DND-41 (cell line): ENCODE measurements at places on chromosomes 2 and 18.
A peak's percentile ranks its signal among the peaks of the same experiment; 100 is the strongest.

GRCh38 chr2:76678383-76679024 lies 843.7 kb downstream of the LRRTM4 start:
- peaks cover 3% of the 10 kb centered on the region for H3K27me3 ChIP-seq
- no peaks in the 10 kb centered on the region for H3K4me1 ChIP-seq
- H3K4me3 ChIP-seq, result no peak overlapping the region

DNA sequence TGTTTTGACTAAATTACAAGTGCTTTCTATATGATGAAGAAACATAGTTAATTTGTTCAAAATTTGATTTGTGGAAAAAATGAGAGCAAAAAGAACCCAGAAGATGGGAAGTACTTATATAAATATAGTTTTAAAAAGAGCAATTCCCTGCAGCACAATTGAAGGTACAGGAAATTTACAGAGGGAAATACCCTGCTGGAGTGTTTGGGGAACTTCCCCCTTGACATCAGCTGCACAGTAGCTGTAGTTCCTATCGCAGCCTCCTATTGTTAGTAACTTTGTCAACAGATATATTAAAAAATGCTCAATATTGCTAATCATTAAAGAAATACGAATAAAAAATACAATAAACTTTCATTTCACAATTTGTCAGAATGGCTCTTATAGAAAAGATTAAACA lies 1118.8 kb upstream of the ZEB2 start:
- H3K27me3 ChIP-seq, result no peaks in the 10 kb centered on the region
- H3K4me1 ChIP-seq, result no peaks in the 10 kb centered on the region
- DNase-seq, result no peak

DNA sequence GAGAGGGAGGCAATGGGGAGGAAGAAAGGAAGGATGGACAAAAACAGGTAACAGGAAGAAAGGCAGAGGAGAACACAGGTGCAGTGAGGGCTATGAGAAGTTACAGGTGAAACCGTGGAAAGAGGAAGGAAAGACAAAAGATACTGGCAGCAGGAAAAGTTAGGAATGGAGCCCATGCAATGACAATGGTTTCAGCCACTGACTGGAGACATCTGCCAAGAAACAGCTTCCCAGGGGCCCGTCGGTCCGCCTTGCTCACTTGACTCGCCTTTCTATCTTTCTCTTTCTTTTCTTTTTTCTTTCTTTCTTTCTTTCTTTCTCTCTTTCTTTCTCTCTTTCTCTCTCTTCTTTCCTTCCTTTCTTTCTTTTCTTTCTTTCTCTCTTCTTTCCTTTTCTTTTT lies 37.5 kb downstream of the ST8SIA5 start:
- H3K4me3 ChIP-seq, result no peak overlapping the region

GRCh38 chr2:48934807-48935206 lies 179.3 kb upstream of the LHCGR start:
- H3K4me3 ChIP-seq, result no peak overlapping the region
- DNase-seq, result no peak
- no peaks in the 10 kb centered on the region for H3K4me1 ChIP-seq
- no peaks in the 10 kb centered on the region for H3K36me3 ChIP-seq

DNA sequence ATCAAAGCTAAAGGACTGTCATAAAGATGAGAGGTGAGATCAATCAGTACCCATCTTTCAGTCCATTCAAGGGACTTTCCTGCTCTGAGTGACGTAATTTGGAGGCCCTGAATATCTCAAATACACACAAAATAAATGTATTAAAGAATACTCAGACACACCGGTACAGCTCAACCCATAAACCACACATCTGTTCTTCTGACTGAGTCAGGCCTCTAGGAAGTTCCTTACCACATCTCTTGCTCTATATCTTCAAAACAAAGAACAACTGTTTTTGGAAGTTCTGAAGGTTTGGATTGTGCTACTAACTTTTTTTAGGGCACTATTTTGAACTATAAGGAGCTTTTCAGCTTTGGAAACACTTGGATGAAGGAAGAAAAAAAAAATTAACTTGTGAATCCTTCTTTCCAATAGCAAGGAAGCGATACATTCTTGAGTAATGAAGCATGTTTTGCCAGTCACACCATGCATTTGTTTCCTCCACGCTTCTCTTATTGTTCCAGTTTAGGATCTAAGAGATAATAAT lies 866.5 kb upstream of the VRK2 start:
- H3K36me3 ChIP-seq, result no peaks in the 10 kb centered on the region
- no peak overlapping the region for H3K27ac ChIP-seq
- no peaks in the 10 kb centered on the region for H3K4me1 ChIP-seq
- H3K27me3 ChIP-seq, result no peaks in the 10 kb centered on the region
- no peak for DNase-seq

DNA sequence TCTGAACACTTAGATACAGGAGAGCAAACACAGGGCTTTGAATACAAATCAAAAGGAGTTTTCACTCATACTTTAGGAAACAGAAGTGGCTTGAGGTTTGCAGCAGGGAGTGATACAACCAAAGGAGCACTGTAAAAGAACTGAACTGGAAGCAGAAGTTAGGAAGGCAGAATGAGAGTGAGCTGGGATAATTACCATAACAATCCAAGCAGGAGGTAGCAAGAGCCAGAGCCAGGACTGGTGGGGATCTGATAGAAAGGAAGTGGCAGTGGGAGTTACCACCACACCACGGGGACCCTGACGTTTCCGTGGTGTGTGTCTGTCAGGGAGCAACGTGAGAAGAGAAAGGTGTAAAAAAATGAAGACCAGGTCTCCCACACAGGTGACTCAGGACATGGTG lies 81.3 kb upstream of the EPB41L3 start:
- H3K27me3 ChIP-seq, result no peaks in the 10 kb centered on the region
- DNase-seq, result no peak
- H3K4me3 ChIP-seq, result no peak overlapping the region
- no peaks in the 10 kb centered on the region for H3K36me3 ChIP-seq
- no peaks in the 10 kb centered on the region for H3K4me1 ChIP-seq
- no peak overlapping the region for H3K27ac ChIP-seq

DNA sequence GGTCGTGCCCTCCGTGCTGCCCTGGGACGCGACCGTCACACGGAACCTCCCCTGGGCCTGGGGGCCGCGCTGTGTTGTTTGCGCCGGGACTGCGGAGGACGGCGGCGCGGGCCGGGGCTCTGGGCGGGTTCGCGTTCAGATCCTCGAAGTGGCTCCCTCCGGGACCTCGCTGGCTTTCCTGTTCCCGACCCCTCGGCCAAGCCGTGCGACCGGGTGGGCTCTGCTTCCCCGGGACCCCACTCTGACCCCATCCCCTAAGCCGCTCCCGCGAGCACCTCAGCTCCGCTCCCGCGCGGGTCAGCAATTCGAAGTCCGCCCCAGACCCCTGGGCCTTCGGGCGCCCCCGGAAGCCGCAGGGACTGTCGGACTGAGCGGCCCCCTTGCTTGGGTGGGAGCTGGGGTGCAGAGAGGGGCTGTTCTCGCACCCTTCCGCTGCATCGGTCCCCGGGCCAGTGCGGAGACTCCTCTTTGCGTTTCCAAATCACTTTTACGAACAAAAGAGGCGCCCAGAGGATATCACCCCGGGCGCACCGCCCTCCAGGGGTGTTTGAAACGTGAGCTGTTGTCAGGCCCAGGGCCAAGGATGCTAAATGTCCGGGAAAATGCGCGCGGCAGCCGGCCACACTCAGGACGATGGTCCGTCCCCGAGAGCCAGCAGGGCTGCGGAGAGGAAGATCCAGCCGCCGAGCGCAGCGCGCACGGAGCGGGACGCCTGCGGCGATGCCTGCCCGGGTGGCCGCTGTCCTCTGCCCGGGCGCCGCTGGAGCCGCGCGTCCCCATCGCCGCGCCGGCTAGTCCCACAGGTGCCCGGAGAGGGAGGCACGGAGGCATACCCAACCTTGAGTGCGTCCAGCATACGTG lies 73.5 kb downstream of the ZCCHC2 start:
- H3K4me3 ChIP-seq, result no peak overlapping the region
- H3K36me3 ChIP-seq, result no peaks in the 10 kb centered on the region
- H3K4me1 ChIP-seq, result no peaks in the 10 kb centered on the region
- no peak for DNase-seq
- no peaks in the 10 kb centered on the region for H3K27me3 ChIP-seq

- peaks cover 11% of the 10 kb centered on the region for H3K4me1 ChIP-seq
- peak overlapping the region; percentile 14; the same call in 1 of the 2 replicates for H3K27ac ChIP-seq
- peak; percentile 45 for DNase-seq
- H3K36me3 ChIP-seq, result no peaks in the 10 kb centered on the region
- H3K27me3 ChIP-seq, result no peaks in the 10 kb centered on the region
- no peak overlapping the region for H3K4me3 ChIP-seq
Measured at GRCh38 chr18:3179430-3180089, 40.2 kb downstream of the MYOM1 start.

- no peak overlapping the region for H3K27ac ChIP-seq
- no peak overlapping the region for H3K4me3 ChIP-seq
- H3K4me1 ChIP-seq, result no peaks in the 10 kb centered on the region
- peaks cover 10% of the 10 kb centered on the region for H3K27me3 ChIP-seq
- no peak for DNase-seq
- no peaks in the 10 kb centered on the region for H3K36me3 ChIP-seq
Measured at GRCh38 chr2:169066897-169067296, 2.5 kb upstream of the DHRS9 start.

DNA sequence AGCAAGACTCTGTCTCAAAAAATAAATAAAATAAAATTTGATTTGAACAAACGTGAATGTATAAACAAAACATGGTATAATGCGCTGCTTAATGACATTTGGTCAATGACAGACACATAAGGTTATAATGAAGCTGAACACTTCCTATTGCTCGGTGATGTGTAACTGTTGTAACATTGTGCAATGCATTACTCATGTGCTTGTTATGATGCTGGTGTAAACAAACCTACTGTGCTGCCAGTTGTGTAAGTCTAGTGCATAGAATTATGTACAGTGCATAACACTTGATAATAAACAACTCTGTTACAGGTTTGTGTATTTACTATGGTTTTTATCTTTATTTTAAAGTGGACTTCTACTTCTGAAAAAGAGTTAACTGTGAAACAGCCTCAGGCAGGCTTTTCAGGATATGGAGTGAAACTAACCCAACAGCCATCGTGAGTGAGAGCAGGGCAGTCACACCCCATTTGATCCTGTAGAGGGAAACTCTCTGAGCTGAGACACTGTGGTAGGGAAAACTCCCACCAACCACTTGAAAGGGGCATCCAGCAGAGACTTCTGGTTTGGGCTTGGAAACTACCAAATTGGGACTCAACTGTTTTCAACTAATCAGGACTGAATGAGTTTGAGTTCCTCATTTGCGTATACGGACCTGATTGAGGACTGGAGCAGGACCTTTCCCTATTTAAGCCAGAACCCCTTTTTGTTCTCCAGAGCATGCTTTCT lies 8.7 kb upstream of the RPRD1A start:
- no peaks in the 10 kb centered on the region for H3K36me3 ChIP-seq
- DNase-seq, result no peak
- peaks cover 3% of the 10 kb centered on the region for H3K27me3 ChIP-seq
- H3K27ac ChIP-seq, result no peak overlapping the region
- no peaks in the 10 kb centered on the region for H3K4me1 ChIP-seq

- H3K27me3 ChIP-seq, result peaks cover 7% of the 10 kb centered on the region
- no peak for DNase-seq
- H3K36me3 ChIP-seq, result no peaks in the 10 kb centered on the region
- H3K27ac ChIP-seq, result no peak overlapping the region
- H3K4me3 ChIP-seq, result no peak overlapping the region
Measured at GRCh38 chr2:237874585-237875161, 15.2 kb downstream of the RAMP1 start.

DNA sequence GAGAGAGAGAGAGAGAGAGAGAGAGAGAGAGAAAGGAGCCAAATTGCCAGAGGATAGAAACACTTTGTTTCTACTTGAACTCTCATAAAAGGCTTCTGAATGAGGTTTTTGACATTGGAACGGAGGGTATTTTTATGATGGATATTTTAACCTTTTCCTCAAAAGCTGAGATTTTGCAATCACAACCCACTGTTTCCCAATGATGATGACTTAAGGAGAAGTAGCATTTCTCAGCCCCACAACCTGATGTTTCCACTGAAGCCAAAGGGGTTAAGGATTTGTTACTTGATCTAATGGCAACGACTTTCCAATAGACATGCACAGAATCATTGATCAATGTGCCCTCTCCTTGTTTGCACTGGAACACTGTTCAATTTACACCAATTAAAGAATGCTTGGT lies 67.1 kb upstream of the POU3F3 start:
- H3K36me3 ChIP-seq, result no peaks in the 10 kb centered on the region
- DNase-seq, result no peak
- no peaks in the 10 kb centered on the region for H3K4me1 ChIP-seq
- H3K4me3 ChIP-seq, result no peak overlapping the region

GRCh38 chr2:23301136-23301535 lies 83.8 kb upstream of the KLHL29 start:
- no peaks in the 10 kb centered on the region for H3K36me3 ChIP-seq
- H3K4me1 ChIP-seq, result no peaks in the 10 kb centered on the region
- no peak for DNase-seq
- H3K4me3 ChIP-seq, result no peak overlapping the region
- no peak overlapping the region for H3K27ac ChIP-seq
- H3K27me3 ChIP-seq, result peaks cover 3% of the 10 kb centered on the region

DNA sequence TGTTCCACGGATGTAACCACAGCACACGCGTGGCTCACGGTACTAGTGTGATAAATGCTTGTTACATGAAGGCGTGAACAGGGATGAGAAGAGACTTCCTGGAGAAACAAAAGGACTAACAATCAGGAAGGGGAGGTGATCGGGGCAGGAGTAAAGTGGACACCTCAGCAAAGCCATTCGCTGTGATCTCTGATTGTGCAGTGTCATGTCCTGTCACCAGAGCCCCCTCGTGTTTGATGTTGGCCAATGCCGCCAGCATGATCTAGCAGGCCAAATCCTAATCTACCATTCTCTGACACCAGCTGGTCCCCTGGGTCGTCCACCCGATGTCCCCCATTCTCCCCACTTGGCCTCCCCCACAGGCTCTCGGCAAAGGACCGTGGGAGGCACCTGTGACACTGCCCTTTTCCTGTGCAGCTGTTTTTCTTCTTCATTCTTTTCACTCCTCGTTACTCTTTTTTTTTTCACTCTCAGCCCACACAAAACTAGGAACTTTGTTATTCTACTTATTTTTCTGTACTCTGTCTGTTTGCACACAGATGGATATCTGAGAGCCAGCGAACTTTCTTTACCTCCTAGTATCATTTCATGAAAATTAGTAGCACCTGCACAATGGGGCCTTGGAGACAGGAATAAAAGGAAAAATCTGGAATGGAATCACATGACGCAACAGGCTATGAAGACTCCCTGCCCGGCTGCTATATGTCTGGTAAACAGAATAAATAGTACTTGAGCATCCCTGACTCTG lies 146.8 kb downstream of the TGIF1 start:
- H3K27me3 ChIP-seq, result no peaks in the 10 kb centered on the region
- H3K36me3 ChIP-seq, result peaks cover 7% of the 10 kb centered on the region; the same call in 1 of the 2 replicates
- H3K27ac ChIP-seq, result peak overlapping the region; percentile 85
